ENCODE measurements at places on chromosomes 6 and 20.

GRCh38 chr6:43772681-43773049 is 2.7 kb downstream of the VEGFA start:
- no peak for DNase-seq

DNA sequence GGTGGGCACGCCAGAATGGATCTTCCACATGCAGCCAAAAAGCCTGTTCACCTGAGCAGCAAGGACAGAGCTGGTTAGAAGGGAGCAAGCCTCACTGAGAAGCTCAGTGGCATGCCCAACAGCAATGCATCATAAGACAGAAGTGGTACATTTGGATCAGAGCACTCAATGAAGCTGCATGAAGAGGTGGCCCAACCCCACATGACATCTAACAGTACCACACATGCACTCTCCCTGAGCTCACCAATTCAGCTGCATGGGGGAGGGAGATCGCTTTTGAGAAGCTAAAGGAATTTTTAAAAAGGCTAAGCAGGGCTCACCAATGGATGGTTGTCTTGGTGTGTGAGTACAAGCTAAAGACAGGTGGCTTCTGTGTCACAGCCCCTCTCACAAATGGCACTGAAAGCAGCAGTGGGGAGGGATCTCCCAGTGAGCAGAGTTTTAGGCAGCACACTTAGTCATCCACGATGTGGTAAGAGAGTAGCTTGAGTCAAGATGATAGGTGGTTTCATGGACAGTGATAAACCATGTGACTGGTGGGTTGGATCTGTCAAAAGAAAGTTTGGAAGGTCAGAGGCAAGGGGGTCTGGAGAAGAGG is 166.6 kb upstream of the TAB2 start:
- peak; percentile 29 for DNase-seq

- no peak for DNase-seq
Observed at GRCh38 chr20:19562426-19562825, 195.6 kb upstream of the RIN2 start.

- no peak for DNase-seq
Observed at GRCh38 chr6:152273002-152273401, 364.2 kb downstream of the SYNE1 start.

DNA sequence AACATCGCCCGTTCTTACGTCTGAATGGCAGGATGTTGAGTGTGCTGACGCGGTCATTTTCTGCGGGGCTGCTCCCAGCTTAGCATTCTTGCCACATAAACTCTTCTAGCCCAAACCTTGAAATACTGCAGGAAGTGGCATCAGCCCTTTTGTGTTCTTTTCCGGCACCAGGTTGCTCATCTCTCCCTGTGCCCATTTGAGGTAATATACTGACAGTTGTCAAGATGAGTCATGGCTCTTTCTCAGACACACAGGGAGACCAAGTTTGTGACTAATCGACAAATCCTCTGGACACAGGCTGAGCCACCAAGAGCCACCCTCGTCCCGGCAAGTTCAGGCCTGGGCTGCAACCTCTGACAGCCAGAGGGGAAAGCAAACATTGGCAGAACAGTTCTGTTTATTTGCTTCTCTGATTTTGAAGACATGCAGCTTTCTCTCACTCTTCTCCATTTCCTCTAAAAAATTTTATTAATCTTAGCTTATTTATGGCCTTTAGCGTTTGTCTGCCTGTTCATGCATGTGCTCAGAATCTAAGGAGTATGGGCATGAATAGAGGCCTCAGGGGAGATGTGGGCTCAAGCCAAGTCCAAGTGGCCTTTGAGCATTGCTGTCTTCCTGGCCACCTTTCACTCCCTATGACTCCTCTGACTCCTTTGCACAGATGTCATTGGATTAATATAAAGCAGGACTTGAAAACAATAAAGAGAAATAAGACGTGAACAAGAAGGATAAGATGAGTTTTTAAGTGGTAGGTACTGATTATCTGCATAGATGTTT is 328.2 kb upstream of the JAG1 start:
- DNase-seq, result no peak

- no peak for DNase-seq
Observed at GRCh38 chr6:134079406-134079921, 27.0 kb upstream of the SLC2A12 start.

DNA sequence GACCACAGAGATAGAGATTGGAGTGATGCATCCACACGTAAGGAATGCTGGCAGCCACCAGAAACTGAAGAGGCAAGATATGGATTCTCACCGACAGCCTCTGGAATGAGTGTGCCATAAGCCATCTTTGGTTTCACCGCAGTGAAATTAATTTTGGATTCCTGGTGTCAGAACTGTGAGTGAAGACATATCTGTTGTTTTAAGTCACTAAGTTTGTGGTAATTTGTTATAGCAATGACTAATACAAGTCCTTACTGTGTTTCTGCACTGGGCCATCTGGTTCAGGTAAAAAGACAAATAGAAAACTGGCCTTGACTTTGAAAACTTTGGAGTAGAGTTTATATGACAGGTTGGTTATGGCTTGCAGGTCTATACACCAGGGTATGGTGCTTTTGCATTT is 261.9 kb downstream of the PHF3 start:
- DNase-seq, result no peak

- peak; percentile 68 for DNase-seq
Observed at GRCh38 chr6:3751730-3752530, 417 bp upstream of the PXDC1 start.

GRCh38 chr20:57843941-57844625 is 134.3 kb upstream of the PMEPA1 start:
- no peak for DNase-seq

DNA sequence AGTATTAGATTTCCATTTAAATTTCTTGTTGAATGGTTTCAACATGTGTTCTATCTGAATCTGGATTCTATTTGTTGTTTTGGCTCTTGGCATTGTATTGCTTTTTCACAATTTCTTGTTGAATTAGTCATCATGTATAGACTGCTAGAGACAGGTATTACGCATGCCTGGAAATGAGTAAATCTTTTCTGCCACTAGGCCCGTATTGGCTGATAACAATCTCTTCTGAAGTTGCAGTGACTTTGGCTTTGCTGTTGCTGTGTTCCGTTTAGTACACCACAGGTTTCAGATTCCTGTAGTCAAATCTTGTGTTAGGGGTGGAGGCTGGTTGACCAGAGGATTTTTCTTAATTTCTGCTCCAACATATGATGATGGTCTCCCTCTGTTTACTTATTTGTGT is 1339.4 kb downstream of the GRIK2 start:
- DNase-seq, result no peak

- DNase-seq, result no peak
Observed at GRCh38 chr6:42693725-42694323, 28.6 kb downstream of the PRPH2 start.

GRCh38 chr6:169583886-169584541 is 117.8 kb downstream of the WDR27 start:
- no peak for DNase-seq

DNA sequence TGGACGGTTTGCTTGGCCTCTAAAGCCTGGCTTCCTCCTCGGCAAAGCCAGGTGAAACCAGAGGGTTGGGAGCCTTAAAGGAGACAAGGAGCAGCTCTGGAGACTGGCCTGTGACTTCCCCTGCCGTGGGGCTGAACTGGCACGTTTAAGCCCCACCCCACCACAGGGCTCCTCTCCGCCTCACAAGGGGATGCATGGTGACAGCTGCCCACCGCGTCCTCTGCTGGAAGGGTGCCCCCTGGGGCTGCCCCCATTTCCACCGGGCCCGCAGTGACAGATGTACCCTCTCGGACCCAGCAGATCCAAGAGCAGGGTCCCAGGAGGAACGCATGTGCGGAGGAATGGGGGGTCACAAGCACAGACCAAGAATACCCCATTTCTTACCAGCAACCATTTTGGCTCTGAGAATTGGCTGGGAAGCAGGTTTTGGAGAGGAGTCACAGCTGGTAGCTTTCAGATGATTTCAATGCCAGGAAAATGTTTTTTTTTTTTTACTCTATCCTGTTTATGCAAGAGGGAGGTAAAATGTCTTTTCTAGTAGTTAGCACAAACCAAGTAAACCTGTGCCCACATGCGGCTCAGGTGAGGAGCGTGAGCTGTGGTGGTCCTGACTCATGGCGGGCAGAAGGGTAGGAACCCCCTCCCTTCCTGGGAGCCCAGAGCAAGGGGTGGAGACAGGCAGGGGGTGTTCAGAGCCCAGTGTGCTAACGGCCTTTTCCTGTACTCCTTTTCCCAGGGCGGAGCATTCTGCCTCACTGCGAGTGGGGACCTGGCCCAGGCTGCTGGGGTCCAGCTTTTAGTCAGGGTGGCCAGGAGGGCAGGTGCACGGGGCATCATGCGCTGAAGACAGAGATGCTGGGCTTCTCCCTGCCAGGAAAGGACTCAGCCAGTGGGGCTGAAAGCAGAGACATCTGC is 33.0 kb downstream of the FRMD1 start:
- no peak for DNase-seq

- no peak for DNase-seq
Observed at GRCh38 chr6:125854355-125854754, 63.6 kb downstream of the NCOA7 start.

- no peak for DNase-seq
Observed at GRCh38 chr6:64230530-64230929, 594.9 kb downstream of the PHF3 start.

DNA sequence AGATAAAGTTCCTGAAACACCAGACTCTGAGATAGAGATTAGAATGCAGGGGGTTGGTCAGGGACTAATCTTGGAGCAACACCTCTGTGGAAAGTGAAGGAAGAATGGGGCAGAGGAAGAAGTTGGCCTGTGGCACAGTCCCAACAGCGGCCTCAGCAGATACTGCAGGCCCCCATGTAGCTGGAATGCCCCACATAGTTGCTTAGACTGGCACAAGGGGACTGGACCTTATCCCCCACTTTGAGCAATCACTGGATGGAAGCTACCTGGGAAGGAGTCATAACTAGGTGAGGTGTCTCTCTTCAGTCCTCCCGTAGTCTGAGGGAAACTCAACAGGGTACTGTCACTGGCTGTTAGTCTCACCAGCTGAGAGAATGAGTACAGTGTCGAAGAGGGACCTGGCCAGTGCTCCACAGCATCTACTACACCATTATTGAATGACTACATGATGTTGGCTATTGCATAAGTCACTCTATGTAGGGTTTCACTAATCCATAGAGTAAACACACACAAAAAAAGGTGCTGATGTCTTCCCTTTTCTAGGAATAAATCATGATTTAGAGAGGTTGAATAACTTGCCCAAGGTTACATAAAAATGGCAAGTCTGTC is 47.5 kb downstream of the ADGRG6 start:
- DNase-seq, result no peak

DNA sequence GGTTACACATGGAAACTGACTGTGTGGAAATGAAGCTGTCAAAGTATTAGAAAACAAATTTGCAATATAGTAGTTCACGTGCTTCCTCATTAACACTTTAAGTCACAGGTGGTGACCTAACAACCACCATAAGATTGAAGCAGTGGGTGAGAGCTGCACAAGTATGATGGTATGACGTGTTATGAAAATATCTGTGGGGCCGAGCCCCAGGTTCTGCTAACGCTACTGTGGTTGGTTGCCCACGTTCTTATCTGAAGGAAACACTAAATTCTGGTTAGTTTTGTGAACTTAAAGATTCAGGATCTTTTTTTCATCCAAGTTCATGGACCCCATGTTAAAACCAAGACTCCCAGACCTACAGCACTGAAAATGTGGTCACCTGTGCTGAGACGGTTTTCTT is 243.0 kb upstream of the RIN2 start:
- DNase-seq, result no peak

- no peak for DNase-seq
Observed at GRCh38 chr20:60641879-60642447, 610.1 kb upstream of the CDH4 start.

DNA sequence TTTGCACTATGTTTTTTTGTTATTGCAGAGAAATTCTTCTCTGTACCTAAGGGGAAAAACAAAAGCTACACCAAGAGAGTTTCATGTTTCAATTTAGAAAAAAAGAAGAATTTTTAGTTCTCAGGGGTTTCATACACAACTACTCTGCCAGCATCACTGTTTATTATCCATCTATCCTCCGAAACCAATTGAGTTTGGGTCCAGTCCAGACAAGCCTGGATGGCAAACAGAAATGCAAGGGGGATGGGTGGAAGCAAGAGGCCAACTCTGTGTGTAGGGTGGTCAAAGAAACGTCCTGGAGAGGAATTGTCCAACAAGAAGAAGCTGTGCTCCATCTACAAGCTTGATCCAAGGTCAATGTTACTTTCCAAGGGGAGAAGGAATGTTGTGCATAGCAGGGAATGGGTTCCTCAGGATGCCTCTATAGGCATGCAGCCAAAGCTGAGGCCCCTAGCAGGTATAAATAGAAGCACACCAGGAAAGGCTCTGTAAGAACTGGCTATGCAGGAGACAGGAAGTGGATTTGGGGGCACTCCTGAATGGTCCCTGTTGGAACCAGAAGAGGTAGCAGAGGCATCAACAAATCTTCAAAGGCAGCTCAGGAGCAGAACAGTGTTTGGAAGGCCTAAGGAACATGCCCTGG is 64.4 kb downstream of the FILIP1 start:
- DNase-seq, result no peak

DNA sequence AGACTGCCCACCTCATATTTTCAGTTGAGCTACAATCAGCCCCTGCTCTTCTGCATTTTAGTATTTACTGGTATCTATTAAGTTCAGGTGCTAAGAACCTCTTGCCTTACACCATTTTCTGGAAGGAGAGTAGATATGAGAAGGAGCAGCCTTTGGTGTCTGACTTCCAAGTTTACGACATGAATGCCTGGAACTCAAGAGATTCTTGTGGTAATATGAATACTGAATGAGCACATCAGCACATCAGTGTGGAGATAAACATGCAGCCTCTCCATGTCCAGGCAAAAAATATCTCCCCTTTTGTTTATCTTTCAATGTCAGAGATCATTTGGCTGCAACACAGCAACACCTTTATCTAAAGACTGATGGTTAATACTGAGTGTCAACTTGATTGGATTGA is 65.8 kb upstream of the THEMIS start:
- DNase-seq, result no peak

GRCh38 chr6:98137391-98137790 is 697.0 kb upstream of the POU3F2 start:
- no peak for DNase-seq

- DNase-seq, result no peak
Observed at GRCh38 chr6:54959820-54960219, 113.2 kb downstream of the FAM83B start.

GRCh38 chr6:108806171-108806570 is 42.1 kb upstream of the ARMC2 start:
- no peak for DNase-seq

DNA sequence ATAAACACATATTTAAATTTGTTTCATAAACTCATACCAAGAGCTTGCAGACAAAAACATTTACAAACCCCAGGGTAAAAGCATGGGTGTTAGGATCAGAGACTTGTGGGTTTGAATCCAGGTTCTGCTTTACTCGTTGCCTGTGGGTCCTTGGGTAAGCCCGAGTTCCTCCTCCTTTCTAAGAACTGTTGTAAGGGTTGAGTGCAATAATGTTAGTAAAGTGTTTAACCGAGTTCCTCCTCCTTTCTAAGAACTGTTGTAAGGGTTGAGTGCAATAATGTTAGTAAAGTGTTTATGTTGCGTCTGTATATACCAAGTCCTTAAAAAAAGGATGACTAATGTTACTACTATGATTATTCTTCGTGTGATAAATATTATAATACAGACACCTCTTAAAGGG is 18.7 kb downstream of the CCDC170 start:
- no peak for DNase-seq

- no peak for DNase-seq
Observed at GRCh38 chr6:163764565-163764964, 350.0 kb downstream of the QKI start.

GRCh38 chr6:14972379-14973067 is 273.3 kb upstream of the JARID2 start:
- no peak for DNase-seq

- DNase-seq, result no peak
Observed at GRCh38 chr6:46016063-46016608, 476 bp upstream of the CLIC5 start.

All from activated T-cell treated with anti-CD3 and anti-CD28 coated beads for 48 hours (primary cell).